ENCODE measurements at places on chromosomes 2 and 18. TPM values are rescaled to one million over a fixed set of nuclear protein-coding genes. Genes with fewer than 3 reads are reported as not detected.

- DNase-seq = no peak
These were observed 33.5 kb downstream of the SUMO1 start for GRCh38 chr2:202204855-202205254.

DNA sequence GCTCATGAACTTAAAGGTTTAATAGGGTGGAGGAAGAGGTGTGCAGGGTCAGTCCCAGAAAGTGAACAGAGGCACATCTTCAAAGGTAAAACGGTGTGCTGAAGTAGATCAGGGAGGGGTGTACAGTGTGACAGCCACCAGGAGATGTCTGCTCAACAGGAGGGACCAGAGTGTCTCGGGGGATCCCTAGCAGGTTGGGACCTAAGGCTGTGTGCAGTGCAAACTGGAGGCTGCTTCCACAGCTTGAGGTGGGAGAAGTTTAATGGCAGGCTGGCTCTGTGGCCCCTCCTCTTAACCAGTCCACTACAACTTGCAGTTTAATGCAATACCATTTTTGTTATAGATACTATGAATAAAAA is 33.2 kb downstream of the PLA2R1 start:
- no peak for DNase-seq

DNA sequence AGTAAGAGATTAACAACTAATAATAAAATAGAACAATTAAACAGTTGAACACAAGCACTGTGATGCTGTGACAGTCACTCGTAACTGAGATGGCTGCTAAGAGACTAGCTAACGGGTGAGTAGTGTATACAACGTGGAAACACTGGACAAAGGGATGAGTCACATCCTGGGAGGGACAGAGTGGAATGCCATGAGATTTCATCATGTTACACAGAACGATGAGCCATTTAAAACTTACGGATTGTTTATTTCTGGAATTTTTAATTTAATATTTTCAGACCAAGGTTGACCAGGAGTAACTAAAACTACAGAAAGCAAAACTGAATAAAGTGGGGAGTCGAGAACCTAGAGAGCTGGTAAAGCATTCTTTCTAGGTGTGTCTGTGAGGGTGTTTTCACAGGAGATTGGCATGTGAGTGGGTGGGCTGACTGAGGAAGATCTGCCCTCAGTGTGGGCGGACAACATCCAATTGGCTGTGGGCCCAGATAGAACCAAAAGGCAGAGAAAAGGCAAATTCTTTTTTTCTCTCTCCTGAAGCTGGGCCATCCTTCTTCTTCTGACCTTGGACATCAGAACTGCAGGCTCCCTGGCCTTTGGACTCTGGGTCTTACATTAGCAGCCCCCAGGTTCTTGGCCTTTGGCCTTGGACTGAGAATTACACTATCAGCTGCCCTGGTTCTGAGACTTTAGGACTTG is 14.6 kb downstream of the TMSB10 start:
- DNase-seq = no peak

DNA sequence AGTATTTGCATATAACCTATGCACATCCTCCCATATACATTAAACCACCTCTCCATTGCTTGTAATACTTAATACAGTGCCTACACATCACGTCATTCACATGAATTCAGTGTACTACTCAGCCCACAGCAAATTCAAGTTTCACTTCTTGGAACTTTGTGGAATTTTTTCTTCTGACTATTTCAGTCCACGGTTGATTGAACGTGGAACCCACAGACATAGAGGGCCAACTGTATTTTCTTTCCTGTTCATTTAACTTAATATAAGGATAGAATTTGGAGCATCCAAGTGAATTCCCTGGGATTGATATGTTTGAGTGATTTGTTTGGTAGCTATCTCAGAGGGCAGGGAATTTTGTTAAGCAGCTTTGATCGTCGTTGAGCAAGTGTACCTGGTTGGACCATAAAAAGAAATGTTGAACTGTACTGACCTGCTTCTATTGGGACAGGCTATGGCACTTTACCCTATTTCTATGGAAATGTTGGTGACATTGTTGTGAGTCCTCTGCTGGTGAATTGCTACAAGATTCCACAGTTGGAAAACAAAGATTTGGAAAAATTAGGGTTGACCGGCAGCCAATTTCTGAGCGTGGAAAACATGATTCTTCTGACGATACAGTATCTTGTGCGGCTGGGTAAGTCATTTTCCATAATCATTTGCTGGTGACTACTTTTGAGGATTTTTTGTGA is 156.6 kb downstream of the ESCO1 start:
- DNase-seq = no peak

GRCh38 chr2:160417745-160418397 is 75.7 kb downstream of the RBMS1 start:
- DNase-seq = no peak

DNA sequence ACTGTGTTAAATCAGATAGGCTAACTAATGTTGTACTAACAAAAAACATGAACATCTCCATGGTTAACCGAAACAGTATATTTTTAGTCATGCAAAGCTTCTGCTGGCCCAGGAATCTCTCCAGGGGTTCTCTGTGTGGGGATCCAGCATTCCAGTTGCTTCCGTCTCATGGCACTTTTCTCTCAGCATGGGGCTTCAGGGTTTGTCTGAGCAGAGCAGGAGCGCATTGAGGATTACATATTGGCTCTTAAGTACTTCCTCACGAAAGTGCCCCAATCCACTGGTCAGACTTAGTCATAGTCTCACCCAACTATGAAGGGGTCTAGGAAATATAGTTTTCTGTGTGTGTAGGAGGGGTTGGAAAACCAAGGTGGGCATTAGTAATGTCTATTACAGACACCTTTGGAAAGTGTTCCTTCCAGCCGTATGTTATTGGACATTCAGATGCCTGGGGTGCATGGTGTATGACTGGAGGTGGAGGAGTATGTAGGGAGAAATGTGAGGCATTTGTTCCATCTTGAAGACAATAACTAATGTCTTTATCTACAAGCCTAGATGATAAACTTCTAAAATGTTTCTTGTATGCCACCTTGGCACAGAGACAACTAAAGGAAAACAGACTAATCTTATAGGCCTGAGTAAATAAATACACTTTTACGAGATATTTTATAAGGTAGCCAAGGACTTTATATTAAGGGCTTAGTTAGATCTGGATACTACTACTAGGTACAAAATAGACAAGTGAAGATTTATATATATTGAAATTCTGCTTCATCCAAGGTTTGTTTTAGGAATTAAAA is 123.8 kb upstream of the ZEB2 start:
- no peak for DNase-seq

- DNase-seq = no peak
These were observed 21.2 kb downstream of the TRIB2 start for GRCh38 chr2:12737738-12738485.

GRCh38 chr2:170039401-170040172 is 138.4 kb upstream of the MYO3B start:
- no peak for DNase-seq

DNA sequence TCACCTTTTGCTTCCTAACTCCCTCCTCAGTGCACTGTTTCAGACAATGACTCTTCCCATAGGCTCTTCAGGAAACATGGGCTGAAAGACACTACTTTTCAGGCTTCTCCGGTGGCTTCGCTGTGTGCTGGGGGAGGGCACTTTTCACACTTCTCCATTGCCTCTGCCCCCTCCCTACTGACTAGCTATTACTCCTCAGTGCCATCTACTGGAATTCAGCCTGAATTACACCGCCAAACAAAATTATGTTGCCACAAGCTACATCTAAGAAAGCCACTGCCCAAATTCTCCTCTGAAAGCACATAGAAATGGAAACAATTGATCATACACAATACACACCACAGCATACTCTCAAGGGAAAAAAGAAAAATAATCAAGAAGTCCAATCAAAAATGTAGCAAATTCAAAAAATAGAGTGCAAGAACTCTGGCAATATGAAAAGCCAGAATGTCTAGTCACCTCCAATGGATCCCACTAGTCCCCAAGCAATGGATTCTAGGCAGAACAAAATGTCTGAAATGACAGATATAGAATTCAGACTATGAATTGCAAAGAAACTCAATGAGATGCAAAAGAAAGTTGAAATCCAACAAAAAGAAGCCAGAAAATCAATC is 1139.4 kb upstream of the GYPC start:
- DNase-seq = no peak

DNA sequence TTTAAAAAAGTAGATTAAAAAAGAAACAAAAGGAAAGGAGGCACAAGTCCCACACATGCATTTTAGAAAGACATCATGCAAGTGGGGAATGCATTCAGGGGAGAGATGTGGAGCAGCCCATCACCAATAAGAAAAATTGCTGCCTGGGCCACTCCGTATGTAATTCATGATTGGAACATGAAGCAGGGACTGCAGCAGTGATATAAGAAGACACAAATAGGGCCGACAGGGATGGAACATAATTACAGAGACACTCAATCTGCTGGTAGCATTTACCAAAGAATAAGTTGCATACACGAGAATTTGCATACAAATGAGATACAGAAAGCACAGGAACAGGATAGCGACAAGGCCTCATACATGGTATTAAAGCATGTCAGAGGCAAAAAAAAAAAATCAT is 6.5 kb upstream of the AFF3 start:
- DNase-seq = no peak

DNA sequence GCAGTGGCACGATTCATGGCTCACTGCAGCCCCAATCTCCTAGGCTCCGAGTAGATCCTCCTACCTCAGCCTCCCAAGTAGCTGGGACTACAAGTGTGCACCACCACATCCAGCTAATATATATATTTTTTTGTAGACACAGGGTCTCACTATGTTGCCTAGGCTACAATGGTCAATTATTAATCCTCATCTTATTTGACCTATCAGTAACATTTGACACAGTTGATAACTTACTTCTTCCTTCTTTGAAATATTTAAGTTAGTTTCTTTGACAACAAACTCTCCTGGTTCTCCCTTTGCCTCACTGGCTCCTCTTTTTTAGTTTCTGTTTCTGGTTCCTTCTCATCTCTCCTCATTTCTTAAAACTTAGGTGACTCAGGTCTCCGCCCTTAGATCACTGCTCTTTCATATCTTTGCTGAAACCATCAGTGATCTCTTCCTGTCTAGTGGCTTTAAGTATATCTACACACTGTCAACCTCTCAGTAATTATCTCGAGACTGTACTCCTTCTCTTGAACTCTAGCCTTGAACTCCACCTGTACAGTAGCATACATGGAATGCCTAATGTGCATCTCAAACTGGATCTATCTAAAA is 11.5 kb downstream of the PGAP1 start:
- no peak for DNase-seq

DNA sequence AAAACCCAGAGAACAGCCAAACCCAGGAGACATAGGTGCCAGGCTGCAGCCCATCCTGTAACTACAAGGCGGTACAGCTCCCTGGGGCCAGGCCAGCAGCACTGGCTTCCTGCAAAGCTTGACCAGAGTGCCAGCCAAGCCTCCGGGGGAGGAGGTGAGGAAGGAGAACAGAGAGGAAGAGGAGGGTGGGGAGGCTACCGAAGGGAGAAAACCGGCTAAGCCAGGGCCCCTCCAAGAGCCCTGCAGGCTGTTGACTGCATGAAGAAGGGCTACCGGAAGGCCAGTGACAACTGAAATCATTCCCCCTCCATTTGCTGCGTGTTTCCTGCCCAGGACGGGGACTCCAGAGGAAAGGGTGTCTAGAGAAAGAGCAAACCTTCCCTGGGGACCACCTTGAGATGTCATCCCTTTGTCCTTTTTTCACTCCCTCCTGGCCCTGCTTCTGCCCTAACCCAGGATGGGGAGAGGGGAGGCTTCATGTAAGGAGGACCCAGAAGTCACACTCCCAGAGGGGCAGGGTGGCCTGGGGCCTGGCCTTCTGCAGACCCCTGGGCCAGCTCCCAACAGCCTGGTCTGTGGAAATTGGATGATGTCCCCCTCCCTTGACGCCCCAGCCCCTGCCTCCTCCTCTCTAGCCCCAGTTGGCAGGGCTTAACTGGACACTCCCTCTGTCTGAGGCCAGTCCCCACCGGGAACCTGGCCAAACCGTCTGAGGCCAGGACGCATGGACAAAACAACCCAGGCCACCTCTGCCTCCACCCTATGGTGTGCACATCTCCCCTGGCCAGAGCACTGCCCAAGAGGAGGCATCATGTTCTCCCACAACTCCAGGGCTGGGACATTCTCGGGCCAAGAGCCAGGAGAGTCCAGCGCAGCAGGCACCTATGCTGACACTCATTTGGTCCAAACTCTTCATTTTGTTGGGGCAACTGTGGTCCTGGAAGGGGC is 207.8 kb downstream of the CYP26B1 start:
- no peak for DNase-seq

DNA sequence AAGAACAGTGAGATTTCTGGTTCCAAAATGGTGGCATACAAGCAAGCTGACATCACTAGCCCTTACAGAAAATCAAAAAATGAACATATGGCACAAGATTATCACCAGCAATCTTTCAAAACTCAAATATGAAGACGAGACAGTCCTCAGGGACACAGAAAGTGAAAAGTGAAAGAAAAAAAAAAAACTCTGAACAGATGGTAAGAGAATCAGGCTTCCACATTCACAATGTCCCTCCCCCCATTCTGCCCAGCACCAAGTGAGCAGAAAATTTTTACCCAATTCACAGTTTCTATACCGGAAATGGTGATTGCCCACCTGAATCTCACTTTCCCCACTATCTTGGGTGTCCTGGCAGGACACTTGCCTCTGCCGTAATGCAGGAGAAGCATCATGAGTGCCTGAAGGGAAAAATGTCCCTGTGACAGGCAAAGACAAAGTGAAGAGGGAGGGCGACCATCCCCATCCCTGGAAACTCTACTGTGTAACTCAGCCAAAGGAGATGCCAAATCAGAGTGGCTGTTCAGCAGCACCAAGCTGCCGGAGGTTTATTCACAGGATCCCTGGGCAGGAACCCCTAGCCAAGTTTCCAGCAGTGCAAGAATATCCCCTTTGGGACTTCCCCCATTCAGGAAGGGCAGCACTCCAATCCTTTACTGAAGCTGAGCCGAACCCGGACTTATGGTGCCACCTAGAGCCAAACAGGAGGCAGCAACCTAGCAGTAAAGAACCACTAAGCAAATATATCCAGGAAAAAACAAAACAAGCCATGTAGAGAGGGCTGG is 312.2 kb downstream of the LRATD1 start:
- no peak for DNase-seq

DNA sequence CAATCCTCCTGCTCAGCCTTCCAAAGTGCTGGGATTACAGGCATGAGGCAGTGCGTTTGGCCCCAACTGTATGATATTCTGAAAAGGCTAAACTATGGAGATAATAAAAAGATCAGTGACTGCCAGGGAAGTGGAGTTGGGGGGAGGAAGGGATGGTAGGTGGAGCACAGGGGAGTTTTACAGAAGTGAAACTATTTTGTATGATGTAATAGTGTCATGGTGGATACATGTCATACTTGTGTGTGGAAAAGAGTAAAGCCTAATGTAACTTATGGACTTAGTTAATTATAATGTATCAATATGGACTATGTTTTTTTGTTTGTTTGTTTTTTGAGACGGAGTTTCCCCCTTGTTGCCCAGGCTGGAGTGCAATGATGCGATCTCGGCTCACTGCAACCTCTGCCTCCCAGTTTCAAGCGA is 2.9 kb upstream of the GGCX start:
- DNase-seq = no peak

GRCh38 chr2:208360259-208361076 is 46.1 kb upstream of the PTH2R start:
- no peak for DNase-seq

Gene TOGARAM2
- 10.4 TPM for total RNA-seq

Gene TRIM54
- total RNA-seq = not detected

Gene MTERF4
- 39.1 TPM for total RNA-seq

Gene SEPTIN2
- 295 TPM for total RNA-seq

Gene ZC3H8
- total RNA-seq = 13.0 TPM

Gene SMYD5
- total RNA-seq = 27.0 TPM

Gene DOK1
- 36.6 TPM for total RNA-seq

Gene DSG1
- total RNA-seq = not detected

Gene TDRD15
- total RNA-seq = 0.84 TPM

Gene ARHGAP25
- 15.0 TPM for total RNA-seq

Gene RNF152
- 20.5 TPM for total RNA-seq

Gene GREB1
- 1.9 TPM for total RNA-seq

Gene LIMS4
- 20.2 TPM for total RNA-seq

Gene TMEFF2
- total RNA-seq = not detected

Gene PAIP2B
- total RNA-seq = 3.0 TPM

Data from omental fat pad (tissue), 4 donors.